ENCODE measurements at places on chromosomes 1 and 21.

DNA sequence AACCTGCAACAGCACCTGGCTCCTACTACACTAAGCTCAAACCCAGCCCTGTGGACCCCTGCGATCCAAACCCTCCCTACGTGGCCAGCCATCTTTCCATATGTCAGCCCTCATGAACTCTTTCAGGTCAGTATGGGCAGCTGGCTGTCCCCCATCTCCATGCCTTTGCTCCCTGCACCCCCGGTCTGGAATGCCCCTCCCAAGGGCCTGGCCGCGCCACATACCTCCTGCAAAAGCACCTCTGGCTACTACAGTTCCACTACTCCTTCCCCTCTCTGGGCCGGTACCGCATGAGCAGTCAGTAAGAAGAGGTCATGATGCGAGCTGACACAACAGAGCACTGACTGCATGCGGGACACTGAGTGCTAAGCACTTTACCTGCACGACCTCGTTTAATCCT is 10.0 kb upstream of the TAGLN2 start:
- no peak for DNase-seq

DNA sequence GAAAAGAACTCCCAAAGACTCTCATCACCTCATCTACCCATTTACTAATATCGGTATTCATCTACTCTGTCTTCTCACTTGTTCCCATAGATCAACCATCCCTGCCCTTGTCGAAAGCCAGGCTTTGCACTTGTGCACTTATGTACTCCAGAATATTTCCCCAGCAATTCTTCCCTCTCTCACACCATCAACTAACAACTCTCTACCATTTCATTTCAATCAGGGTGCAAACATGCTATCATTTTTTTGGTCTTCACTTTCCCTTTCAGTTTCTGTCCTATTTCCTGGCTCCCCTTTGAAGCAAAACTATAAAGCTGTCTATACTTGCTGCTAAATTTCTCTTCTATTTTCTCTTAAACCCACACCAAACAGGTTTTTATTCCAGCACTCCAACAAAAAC is 6.7 kb downstream of the C1orf105 start:
- no peak for DNase-seq

DNA sequence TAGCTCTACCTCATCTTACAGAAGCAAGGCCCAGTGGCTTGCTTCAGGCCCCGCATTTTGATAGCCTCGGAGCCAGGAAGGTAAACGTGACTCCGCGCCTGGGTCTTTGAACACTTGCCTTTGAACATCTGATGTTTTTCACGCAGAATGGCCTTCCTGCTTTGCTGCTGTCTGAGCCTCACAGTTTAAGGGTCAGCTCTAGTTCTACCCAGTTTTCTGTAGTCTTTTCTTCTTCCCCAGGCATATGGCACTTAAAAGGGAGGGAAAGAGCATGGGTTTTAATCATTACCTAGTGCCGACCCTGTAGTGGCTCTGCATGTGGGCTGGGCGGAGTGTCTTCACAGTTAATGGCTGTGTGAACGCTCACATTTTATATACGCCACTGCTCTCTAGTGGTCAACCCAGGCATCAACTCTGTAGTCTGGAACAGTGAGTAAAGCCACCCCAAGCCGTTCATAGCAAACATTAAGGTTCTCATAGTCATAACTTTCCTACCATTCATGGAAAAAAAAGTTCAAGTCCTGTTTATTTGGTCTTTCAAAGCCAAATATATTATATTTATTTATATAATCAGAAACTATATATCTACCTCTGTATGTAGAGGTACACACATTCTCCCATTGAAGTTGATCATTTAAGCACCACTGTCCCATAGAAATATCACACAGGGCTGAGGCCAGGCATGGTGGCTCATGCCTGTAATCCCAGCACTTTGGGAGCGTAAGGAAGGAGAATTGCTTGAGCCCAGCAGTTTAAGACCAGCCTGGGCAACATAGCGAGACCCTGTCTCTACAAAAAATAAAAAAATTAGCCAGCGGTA is 78.1 kb downstream of the IER5 start:
- DNase-seq = no peak

DNA sequence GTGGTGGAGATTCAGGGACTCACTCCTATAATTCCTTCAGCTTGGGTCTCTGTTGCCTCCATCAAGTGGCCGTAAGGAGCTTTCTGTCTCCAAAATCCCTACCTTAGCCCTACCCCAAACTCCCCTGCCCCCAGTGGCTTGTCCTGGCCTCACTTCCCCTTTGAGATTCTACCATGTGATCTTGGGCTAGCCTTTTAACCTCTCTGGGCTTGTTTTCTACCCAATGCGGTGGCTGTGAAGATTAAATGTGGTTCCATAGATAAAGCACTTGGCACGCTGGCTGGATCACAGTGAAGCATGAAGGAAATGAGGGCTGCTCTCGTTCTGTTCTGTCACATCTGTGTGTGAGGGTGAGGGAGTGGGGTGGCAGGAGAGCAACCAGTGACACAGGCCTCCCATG is 43.6 kb downstream of the FAAH start:
- DNase-seq = no peak

- peak; percentile 50 for DNase-seq
Observed at GRCh38 chr21:34552360-34553098, 40.5 kb upstream of the KCNE1 start.

DNA sequence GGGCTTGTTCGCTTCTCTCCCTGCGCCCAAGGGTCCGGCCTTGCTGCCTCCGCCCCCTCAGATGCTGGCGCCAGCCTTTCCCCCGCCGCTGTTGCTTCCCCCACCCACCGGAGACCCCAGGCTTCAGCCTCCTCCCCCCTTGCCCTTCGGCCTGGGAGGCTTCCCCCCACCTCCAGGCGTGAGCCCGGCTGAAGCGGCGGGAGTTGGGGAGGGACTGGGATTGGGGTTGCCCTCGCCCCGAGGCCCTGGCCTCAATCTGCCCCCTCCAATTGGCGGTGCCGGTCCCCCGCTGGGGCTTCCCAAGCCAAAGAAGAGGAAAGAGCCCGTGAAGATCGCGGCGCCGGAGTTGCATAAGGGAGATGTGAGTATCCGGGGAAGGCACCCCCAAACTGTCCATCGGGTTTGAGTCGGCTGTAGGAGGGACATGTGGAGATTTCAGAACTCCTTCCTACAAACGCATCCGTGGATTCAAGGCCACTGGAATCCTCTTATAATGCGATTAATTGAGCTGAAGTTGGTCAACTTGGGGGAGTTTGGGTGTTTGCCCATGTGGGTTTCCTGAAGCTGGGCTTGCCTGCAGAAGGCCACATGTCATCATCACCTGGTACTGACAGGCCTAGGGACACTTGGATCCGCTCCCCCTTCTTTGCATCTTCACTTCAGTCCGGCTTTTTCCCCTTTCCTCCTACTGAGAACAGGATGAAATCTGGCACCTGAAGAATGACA is 707 bp downstream of the PRCC start:
- no peak for DNase-seq

DNA sequence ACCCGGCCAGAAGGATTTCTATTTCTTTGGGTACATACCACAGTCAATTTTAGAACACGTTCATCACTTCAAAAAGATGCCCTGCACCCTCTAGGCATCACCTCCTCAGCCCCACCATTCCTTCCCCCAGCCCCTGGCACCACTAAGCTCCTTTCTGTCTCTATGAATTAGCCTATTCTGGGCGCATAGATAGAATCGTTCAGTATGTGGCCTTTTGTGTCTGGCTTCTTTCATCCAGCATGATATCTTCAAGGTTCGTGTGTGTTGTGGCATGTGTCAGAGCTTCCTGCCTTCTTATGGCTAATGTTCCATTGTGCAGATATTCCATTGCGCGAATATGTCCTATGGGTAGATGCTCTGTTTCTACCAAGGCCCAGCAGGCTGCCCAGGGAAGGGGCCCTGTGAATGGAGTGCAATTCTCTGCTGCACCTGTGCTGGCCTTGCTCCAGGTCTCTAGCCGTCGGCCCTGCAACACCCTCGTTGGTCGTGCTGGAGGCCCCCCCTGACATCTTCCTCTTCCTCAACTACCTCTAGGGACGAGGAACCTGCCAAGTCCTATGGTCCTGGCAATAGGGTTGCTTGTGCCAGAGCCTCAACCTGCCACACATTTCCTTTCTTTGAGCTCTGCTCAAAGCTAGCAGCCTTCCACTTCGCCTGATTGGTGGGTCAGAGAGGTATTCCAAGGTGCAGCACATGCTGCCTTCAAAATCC is 113.5 kb downstream of the RIPK4 start:
- DNase-seq = no peak

DNA sequence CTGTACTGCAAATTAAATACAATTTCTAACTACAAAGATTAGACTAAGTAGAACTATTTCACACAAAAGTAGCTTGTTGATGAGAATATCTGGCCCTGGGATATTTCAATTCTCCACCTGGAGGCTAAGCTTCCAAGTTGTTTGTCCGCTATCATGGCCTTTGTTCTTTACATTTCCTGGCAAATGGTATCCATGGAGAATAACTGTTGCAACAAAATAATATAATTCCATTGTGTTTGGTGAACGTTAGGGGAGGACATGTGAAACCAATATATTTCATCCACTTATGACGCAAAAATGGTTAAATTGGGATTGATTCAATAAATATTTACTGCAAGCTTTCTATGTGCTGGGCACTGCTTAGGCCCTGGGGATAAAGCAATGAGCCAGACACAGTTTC is 565.4 kb downstream of the PTPRC start:
- no peak for DNase-seq

- no peak for DNase-seq
Observed at GRCh38 chr1:180672505-180672904, 40.7 kb downstream of the XPR1 start.

- no peak for DNase-seq
Observed at GRCh38 chr1:40692429-40692895, 958 bp downstream of the NFYC start.

- no peak for DNase-seq
Observed at GRCh38 chr1:240941701-240942370, 329.9 kb upstream of the GREM2 start.

DNA sequence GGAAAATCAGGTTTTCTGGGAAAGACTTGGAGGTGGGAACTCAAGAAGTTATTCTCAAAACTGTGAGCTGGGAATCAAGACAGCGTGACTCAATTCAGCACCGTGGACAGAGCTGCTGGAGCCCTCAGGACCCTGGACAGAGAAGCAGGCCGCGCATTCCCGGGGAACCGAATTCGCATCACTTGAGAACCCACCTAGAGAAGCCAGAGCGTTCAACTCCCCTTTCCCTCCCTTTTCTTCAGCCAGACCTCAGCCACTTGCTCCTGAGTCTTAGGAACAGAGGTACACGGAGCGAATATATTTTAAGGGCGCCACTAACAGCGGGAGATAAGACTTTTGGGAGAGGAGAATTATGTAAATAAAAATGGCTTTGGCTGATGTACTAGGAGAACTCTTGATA is 2.0 kb upstream of the LIN28A start:
- no peak for DNase-seq

- DNase-seq = no peak
Observed at GRCh38 chr1:23557471-23558124, 1.7 kb downstream of the ID3 start.

DNA sequence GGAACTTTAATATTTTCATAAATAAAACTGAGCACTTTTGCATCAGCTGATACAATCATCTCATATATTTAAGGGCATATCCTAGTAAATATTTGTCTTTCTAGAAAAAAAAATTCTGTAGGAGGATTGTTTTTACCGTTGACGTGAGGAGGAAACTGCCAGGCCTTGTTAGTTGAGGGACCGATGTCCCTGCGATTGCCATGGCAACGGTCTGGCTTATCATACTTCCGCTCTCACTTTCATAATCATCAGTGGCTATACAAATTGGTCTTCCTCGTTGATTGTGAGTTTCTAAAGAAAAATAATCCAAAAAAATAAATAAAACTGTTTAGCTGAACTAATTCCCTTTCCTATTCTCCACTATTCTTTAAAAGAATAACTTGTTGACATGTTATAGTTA is 69.3 kb upstream of the ANGPTL3 start:
- DNase-seq = no peak

DNA sequence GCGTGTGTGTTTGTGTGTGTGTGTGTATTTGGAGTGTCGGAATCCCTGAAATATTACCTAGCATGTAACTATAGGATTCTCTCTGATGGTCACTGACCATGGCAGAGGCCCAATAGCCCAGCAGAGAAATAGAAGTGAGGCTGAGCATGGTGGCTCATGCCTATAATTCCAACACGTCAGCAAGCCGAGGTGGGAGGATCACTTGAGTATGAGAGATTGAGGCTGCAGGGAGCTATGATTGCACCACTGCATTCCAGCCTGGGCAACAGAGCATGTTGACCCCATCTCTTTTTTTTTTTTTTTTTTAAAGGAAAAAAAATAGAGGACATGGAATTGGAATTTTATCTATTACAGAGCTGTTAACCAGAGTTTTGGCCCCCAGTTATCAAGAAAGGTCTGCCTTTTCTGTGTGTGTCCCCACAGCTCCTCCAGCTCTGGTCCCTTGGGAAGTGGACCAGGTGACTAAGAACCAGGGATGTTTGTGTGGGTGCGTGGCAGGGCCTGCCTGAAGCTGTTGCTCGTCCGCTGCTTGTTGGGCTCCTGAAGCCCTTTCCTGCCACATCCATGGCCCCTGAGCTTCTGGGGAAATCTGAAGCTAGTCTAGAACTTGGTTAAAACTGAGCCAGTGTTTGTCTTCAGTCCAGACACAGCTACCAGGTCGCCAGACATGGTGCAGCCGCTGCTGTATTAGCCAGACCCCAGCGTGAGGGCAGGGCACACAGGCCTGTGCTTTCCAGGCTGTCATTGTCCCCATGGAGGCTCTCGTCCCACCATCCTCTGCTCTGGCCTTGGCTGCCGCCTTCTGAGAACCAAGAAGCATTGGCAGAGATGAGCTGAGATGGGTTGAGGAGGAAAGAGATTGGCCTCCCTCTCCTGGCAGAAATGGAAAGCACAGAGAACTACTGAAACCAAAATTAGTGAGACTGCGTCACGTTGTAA is 25.5 kb downstream of the CAPN9 start:
- DNase-seq = peak; percentile 46

GRCh38 chr1:61494000-61494399 is 230.9 kb downstream of the TM2D1 start:
- DNase-seq = no peak

DNA sequence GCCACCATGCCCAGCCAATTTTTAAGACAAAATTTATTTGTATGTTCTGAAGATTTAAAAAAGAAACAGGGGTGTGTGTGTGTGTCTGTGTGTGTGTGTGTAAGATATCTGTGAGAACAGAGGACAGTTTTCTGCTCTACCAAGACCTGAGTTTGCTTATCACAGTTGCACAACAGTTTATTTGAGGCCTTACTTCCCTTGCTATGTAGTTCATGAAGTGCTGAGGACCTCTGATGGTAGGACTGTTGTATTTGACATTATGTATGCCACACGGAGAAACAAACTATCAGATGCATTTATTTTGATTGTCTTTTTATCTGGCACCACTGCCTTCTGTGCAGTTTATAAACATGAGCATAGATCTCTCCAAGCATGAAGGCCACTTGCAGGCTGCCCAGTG is 355.2 kb downstream of the PBX1 start:
- DNase-seq = peak; percentile 18

GRCh38 chr1:223886516-223886921 is 40.8 kb upstream of the TP53BP2 start:
- DNase-seq = no peak

DNA sequence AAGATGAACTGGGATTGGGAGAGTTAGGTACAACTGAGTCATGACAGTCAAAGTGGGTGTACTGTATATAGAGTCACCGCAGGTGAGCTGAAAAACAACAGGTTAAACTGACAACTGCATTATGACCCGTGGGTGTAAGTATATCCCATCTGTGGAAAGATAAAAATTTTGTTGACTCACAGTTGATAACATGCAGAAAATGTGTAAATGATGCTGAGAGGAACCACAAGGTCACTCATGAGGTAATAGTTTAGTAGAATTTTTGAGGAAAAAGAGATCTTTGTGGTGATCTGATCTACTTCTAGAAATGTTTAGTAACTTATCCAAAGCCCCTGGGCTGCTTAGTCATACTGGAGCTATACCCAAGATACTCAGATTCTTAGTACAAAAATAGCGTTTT is 838 bp downstream of the OR2C3 start:
- DNase-seq = no peak

All from AG09309 (cell line).